MM.1S (cell line): ENCODE measurements at places on chromosomes 5 and 9.

- DNase-seq = no peak
Observed at GRCh38 chr5:34667705-34668104, 11.6 kb downstream of the RAI14 start.

DNA sequence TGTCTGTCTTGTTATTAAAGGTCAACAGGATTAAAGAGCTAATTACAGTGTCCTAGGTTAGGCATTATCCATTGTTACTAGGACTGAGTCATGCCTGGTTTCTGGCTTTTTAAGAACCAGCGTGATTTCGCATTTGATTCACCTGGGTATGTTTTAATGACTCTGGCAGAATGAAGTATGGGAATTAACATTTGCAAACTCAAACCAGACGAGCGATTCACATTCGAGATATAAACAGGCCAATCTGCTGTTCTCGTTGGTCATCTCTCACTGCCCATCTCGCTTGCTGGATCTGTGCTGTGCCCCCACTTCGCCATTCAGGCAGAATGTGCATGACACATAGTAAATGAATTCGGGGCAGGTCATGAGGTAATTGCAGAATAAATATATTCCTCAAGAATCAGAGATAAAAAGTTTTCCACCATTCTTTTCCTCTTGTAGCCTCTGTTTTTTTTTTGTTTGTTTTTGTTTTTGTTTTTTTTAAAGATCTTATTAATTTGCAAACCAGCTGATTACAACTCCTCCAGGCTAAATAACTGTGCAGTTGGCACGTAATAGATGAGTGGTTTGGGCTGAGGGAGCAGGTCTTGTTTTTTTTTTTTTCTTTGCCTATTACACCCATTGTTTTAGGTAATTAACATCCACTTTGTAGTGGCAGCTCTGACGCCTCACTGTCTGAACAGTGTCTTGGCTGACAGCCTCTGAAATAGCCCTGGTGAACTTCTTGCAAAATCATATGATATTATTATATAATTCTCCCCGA lies 313.5 kb upstream of the MSX2 start:
- DNase-seq = no peak

DNA sequence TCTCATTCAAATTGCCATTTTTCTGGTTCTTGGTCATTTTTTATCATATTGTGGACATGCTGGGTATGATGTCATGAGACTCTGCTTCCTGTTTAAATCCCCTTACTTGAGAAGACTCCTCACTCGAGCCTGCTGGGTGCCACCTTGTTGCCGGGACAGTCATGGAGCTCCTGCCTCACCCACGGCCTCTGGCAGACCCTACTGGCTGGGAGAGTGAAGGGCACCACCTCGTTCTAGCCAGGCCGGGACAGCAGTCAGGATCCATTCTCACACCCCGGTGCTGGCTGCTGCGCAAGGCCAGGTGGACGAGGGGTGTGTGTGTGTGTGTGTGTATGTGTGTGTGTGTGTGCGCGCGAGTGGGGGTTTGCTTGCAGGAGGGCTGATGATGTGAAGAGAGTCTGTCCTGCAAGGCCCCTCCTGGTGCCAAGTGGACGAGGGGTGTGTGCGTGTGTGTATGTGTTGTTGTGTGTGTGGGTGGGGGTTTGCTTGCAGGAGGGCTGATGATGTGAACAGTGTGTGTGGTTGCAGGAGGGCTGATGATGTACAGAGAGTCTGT lies 4.4 kb downstream of the CEP72 start:
- DNase-seq = no peak

DNA sequence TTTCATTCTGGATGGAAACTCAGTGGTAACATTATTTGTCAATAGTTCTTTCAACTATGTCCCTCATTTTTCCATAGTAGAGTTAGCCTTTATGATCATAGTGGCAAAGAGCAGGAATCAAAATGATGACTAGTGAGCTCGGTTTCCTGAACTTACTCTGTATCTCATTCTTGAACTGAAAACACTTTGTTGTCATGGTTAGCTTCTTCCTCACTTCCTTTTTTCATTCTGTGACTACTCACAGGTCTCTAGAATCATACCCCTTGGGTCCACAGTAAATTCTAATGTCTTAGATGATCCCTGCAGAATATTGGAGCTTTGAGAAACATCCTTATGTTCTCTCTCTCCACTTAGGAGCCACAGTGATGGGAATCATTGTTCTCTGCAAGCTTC lies 29.4 kb upstream of the RECK start:
- no peak for DNase-seq

- no peak for DNase-seq
Observed at GRCh38 chr9:81737871-81738507, 48.6 kb upstream of the TLE1 start.

DNA sequence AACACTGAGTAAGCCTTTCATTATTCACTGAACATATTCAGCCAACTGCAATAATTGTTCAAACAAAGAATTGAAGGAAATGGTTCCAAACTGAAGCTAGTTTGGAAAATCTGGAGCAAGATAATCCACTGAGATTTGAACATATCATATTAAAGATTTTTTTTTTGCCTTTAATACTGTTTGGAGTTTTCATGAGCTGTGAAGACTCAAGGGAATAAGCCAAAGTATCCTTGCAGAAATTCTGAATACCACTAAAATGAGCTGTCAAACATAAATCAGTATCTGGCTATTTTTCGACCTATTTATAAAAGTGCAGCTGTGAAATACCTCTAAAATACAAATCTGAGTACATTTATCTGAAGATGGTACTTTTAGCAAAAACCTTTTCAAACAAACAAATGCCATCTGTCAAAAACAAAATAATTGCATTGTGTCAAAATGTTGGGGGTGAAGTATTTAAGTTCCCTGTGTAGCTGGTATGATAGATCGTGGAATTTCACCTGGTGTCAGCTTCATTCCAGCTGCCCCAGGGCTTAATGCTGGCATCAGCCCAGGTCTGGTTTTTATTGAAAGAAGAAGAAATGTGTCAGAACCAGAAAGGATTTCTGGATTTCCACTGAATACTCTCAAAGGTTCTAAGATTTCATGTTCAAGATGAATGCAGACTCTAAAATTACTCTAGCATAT lies 149.0 kb upstream of the GRAMD2B start:
- DNase-seq = no peak

DNA sequence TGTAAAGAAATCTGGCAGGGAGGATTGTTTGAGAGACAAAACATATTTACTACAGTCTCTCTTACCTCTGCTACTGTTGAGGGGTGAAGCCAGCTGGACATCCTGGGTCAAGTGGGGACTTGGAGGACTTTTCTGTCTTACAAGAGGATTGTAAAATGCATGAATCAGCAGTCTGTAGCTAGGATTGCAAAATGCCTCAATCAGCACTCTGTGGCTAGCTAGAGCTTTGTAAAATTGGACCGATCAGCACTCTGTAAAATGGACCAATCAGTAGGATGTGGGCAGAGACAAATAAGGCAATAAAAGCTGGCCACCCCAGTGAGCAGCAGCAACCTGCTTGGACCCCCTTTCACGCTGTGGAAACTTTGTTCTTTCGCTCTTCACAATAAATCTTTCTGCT lies 995.8 kb upstream of the CDH6 start:
- DNase-seq = peak; percentile 21

DNA sequence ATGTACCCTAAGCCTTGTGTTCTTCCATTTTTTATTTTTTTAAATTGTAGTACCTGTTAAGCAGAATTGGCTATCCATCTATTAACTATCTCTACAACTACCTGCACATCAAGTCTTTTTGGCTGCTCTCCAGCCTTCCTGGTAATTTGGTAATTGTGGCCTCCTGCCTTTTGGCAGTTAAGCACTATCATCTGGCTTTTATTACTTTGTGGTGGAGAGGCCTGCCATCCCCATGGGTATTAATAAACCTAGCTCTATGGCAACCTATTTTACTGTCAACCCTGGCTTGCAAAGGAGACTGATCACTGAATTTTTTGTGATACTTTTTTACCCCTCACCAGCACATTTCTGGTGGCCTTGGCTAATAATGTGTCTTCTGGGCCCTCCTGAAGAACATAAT lies 20.5 kb downstream of the SELENOP start:
- no peak for DNase-seq

DNA sequence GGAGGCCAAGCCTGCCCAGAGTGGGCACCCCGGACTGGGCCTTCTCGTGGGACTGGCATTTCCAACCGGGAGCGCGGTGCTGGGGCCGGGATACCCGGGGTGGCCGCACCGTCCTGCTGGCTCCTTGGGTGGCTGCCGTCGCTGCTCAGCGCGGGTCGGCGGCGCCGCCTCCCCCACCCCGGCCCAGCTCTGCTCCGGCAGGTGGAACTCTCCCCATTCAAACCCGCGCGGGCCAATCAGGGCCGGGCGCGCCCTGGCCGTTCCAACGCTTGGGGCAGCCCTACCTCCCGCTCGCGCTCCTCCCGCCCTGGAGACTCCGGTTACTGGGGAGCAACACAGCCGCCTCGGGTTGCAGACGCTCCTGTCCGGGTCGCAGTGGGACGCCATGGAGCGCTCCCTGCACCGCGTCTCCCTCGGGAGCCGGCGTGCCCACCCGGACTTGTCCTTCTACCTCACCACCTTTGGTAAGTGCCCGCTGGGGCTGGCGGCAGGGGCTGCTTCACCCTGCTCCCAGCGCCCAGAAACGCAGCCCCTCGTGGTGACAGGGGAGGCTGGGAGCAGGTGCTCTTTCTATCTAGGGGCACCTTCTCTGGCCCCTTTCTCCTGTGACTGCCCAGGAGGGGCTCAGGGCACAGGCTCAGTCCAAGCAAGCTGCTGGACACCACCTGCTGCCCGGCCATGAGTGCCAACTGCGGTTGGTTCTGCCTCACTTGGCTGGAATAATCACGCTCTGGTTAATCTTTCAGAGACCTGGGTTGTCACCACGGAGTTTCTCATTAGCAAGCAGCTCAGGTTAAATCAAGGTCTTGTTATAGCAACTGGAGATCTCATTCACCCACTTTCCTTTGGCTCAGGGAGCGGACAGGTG lies at the start of gene RGS3:
Gene RGS3, plus strand, starts transcription at position 310 of the 868 bp plus-strand sequence. Its CDS starts 76 bp downstream, at position 386.
- DNase-seq = no peak

GRCh38 chr5:116764941-116765340 lies 190.3 kb upstream of the SEMA6A start:
- DNase-seq = no peak

GRCh38 chr5:73789851-73790281 lies 163.9 kb downstream of the ARHGEF28 start:
- peak; percentile 59 for DNase-seq

DNA sequence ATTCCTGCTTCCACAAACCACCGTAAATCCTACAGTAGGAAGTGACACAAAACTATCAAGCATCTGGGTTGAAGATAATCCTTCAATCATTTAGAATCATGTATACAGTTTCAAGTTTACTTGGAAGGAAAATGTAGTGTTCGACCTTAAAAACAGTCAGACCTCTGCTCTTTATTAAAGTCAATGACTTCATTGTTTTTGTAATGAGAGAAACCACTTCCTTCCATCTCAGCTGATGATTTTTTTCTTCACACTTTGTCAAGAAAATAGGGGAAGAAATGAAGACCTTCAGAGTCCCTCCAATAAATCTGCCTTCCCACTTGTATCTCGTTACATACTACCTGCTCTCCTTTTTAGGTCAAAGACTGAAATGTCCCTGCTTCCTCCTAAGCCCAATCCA lies 30.1 kb downstream of the TUSC1 start:
- DNase-seq = no peak

GRCh38 chr9:125586172-125586511 lies 120.9 kb downstream of the MAPKAP1 start:
- no peak for DNase-seq
